Liver (tissue), 10 donors: ENCODE measurements at places on chromosomes 3 and 15. TPM values are rescaled to one million over a fixed set of nuclear protein-coding genes. Genes with fewer than 3 reads are reported as not detected.

The IGF2BP2 gene
- 35.0 TPM for total RNA-seq

GRCh38 chr3:72345237-72345878 lies 502.9 kb downstream of the SHQ1 start:
- DNase-seq: no peak

DNA sequence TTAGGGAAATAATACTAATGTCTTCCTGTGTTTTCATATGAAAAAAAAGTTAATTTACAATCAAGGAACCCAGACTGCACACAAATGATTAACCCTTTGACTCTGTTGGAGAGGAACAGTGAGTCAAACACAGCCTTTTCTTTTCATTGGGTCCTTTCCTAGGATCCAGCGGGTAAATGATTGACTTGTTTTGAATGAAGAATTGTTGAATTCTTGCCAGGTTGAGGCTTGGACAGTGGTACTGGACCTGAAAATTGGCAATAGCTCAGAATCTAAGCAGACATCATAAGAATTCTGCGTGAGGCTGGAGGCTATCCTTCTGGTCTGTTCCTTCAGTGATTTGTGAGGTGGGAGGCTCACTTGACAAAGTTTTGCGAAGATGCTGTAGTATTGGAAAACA lies 143.0 kb downstream of the RYR3 start:
- no peak for DNase-seq

DNA sequence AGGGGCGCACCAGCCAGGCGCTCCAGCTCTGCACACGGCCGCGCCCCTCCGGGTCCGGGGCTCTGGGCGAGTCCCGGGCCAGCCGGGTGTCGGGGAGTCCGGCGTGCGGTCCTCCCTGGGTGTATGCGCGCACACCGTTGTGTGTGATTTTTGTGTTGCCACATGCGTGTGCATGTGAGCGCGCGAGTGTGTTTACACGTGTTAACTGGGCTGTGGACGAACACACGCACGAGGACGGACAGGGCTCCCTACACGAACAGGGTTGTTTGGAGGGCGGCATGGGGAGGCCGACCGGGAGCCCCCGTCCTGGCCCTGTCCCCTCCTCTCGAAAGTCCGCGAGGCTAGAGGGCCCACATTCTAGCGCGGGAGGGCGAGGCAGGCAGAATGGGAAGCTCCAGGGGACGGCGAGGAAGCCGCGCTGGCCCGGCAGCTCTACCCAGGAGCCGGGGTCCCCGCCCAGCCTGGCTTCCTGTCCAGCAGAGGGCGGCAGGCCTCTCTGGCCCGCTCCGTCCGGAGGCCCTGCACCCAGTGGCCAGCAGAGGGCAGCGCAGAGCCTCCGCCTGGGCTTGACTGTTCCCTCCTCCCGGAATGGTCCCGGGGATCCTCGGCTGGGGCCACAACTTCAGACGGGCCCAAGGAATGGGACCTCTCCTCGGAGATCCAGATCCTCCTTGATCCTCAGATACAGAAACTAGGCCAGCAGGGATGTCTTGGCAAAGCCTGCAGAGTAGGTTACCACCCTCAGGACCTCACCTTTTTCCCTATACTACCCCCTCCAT lies 611 bp upstream of the LINGO1 start:
- peak; percentile 90 for DNase-seq

GRCh38 chr15:47473832-47474231 lies 243.5 kb upstream of the SEMA6D start:
- no peak for DNase-seq

GRCh38 chr15:31047437-31047836 lies 54.1 kb downstream of the TRPM1 start:
- DNase-seq: no peak

The MGLL gene
- 75.4 TPM for total RNA-seq

DNA sequence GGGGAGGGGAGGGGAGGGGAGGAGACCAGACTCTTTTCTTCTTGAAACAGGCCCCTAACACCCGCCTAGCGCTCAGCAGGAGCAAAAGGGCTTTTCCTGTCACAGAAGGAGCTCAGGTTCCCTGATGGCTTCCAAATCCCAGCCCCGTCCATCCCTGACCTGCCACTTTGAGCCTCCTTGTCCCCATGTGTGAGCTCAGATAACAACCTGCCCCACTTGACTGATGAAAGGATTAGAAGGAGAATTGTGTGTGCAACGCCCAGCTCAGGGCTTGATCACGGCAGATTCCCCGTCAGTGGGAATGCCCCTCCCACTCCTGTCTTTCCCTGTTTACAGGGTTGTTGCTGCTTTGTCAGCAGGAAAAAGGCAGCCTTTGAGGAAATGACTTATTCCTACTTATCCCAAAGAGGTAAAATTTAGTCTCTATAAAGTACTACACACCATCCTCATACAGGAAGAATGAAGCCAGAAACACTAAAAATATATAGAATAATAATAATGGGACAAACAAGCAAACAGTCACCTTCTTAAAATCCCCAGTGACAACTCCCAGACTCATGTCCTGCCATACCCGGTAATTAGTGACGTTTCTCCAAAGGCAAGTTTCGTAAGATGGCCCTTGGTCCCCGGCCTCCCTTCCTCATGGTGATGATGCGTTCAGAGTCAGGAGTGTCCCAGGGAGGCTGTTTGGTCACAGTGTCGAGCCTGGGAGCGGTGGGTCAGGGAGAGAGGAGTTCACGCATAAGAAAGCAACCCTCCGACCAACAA lies 6.1 kb upstream of the LRRC15 start:
- DNase-seq: no peak

- DNase-seq: no peak
Observed at GRCh38 chr3:98058244-98058960, 23.3 kb upstream of the GABRR3 start.

DNA sequence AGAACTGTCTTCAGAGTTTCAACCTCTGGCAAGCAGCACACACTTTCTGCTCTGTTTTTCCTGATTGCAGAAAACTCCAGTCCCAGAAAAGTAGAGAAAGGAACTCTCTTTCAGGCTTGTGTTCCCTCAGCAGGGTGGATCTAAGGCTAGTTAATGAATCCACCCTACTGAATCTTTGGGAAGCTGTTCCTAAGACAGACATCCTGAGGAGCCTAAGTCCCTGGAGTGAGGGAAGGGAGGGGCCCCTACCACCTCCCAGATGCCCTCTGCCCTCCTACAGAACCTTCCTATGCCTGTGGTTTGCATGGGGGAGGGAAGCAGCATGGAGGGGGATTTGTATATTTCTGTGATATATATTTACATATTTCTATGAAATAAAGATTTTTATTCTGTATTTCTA lies 124.4 kb downstream of the ANO10 start:
- no peak for DNase-seq

DNA sequence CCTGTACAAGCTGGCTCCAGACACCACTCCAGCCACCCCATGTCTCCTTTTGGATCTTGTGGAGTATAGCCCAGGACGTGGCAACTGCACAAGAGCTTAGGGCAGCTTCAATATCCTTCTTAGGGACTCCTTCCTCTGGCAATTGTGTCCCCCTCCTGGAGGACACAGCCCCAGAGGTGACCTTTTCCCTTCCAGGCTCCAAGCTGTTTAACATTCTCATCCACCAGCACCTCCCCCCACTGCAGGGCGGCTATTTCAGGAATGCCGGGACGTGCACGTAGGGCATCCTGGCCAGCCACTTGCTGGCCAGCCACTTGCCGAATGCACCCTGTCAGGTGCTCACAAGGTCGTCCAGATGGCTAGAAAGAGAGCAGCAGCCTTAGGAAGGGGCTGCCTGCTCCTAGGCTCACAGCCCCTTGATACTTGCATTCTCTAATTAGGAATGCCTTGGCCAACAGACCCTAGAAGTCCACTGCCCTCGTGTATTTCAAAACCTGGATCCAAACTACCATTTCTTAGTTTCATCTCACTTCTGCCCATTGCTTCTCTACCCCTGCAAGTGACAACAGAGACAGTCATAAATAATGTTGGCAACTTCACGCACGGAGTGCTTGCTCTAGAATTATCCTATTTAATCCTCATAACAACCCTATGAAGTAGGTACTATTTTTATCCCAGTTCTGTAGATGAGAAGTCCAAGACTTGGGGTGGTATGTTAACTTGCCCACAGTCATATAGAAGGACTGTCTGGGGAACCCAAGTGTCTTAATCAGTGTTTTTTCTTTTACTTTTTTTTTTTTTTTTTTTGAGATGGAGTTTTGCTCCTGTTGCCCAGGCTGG lies 24.5 kb upstream of the IDH2 start:
- DNase-seq: no peak

GRCh38 chr15:26325495-26325894 lies 447.4 kb downstream of the GABRB3 start:
- no peak for DNase-seq

DNA sequence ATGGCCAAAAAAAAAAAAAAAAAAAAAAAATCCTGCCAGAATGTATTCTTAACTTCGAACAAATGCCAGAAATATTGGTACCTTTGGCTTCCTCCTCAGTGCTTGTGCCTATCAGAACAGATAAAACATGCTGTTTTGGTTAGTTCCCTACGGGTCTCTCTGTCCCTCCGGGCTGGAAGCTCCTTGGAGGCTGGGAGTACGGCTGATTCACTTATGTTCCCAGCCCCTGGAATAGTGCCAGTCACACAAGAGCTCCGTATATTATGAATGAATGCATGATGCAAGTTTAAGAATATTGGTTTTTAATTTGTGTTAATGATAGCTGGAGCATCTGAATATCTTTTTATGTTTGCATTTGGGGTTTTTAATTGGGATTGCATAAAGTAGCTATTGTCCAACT lies 44.0 kb downstream of the NR2F2 start:
- no peak for DNase-seq

GRCh38 chr3:134216191-134216764 lies 34.4 kb downstream of the RYK start:
- no peak for DNase-seq

GRCh38 chr3:133843634-133844033 lies 38.0 kb downstream of the SRPRB start:
- no peak for DNase-seq
